ENCODE measurements at places on chromosomes 4 and X. TPM values are rescaled to one million over a fixed set of nuclear protein-coding genes. Genes with fewer than 3 reads are reported as not detected.

The VCX gene
- total RNA-seq, result 0.76 TPM

DNA sequence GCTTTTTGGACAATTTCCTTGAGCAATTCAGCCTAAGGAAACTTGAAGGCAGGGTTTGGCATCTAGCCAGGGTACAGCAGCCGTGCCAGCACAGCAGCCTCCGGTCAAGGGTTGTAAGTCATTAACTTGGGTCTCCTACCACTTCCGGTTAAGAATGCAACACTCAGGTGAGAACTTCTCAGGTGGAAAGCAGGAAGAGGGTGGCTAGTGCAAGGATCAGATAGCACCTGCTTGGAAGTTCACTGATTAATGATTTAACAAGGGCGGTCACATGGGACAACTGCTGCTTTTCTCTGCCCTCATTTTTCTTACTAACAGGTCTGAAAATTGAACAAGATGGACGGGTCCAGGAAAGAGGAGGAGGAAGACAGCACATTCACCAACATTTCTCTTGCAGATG is 30.1 kb upstream of the SCOC start:
- DNase-seq, result no peak
- H3K4me1 ChIP-seq, result no peaks in the 10 kb centered on the region
- no peaks in the 10 kb centered on the region for H3K36me3 ChIP-seq
- H3K4me3 ChIP-seq, result no peak overlapping the region
- no peak overlapping the region for H3K27ac ChIP-seq

The DMRTC1B gene
- total RNA-seq, result not detected

DNA sequence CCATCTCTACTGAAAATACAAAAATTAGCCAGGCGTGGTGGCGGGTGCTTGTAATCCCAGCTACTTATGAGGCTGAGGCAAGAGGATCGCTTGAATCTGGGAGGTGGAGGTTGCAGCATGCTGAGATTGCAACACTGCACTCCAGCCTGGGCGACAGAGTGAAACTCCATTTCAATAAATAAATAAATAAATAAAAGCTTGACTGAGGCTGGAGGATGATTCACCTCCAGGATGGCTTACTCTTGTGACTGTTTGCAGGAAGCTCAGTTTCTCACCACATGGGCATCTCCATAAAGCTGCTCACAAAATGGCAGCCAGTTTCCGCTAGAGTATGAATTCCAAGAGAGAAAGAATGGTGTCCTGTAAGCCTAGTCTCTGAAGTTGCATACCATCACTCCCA is 191.7 kb upstream of the EDNRA start:
- H3K27me3 ChIP-seq, result no peaks in the 10 kb centered on the region
- no peak overlapping the region for H3K27ac ChIP-seq
- no peak for DNase-seq
- no peak overlapping the region for H3K4me3 ChIP-seq
- peaks cover 5% of the 10 kb centered on the region for H3K4me1 ChIP-seq

GRCh38 chr4:21901831-21902230 is 46.7 kb downstream of the KCNIP4 start:
- no peak overlapping the region for H3K27ac ChIP-seq
- no peak overlapping the region for H3K4me3 ChIP-seq
- no peaks in the 10 kb centered on the region for H3K36me3 ChIP-seq
- H3K27me3 ChIP-seq, result no peaks in the 10 kb centered on the region

DNA sequence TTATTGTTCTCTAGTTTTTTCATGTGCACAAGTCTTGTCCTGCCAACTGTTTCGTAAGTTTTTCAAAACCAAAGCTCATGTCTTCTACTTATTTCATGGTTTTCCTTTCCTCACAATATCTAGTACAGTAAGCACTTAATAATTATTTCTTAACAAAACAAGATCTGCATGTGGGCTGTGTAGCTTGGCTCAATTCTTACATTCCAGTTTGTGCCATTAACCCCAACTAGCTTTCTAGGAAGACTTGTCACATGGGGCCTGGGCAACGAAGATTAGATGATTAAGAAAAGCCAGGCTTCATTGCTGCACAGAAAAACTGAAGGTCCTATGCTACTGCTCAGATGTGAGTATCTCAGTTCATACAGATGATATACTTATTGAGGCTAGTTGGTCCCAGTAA is 155.3 kb upstream of the TEX13A start:
- no peaks in the 10 kb centered on the region for H3K36me3 ChIP-seq

DNA sequence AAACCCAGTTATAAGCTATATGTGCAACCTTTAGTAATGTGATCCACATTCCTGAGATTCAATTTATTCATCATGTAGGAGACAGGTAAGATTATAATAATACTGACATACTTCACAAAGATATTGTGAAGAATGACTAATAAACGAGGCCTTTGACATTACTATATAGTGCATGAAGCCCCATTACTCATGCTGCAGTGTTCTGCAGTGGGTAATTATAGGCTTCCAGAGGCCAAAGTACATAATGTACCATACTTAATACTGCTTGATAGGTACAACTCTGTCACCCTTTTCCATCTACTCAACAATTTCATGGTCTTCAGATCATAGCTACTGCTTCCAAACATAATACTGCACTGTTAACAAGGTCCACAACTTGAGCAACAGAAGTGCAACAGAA is 68.9 kb downstream of the COL25A1 start:
- H3K36me3 ChIP-seq, result no peaks in the 10 kb centered on the region
- H3K27me3 ChIP-seq, result no peaks in the 10 kb centered on the region
- H3K27ac ChIP-seq, result no peak overlapping the region
- H3K4me1 ChIP-seq, result no peaks in the 10 kb centered on the region

- H3K27me3 ChIP-seq, result no peaks in the 10 kb centered on the region
- H3K36me3 ChIP-seq, result no peaks in the 10 kb centered on the region
- H3K4me1 ChIP-seq, result no peaks in the 10 kb centered on the region
- H3K4me3 ChIP-seq, result no peak overlapping the region
- DNase-seq, result no peak
- H3K27ac ChIP-seq, result no peak overlapping the region
Measured at GRCh38 chrX:39063037-39063436, 261.8 kb downstream of the MID1IP1 start.

DNA sequence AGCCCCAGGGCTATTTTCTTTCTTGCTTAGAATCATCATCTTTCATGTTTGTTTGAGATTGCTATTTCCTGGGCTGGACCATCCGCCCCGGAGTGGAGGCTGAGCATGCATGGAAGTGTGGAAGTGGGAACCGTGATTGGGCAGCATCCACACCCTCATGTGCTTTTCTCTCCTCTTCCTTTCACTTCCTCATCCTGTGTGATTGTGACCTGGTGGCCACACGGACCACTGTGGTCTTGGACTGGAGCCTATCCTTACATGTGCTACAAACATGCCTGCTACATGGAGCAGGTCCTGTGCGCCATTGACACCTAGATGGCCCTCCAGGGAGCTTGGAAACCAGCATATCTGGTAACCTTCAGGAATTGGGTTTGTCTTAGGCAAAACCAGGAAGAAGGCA is 175.9 kb upstream of the LCORL start:
- no peaks in the 10 kb centered on the region for H3K36me3 ChIP-seq
- H3K27ac ChIP-seq, result no peak overlapping the region
- no peaks in the 10 kb centered on the region for H3K27me3 ChIP-seq
- no peak for DNase-seq
- no peak overlapping the region for H3K4me3 ChIP-seq

- no peak for DNase-seq
- no peaks in the 10 kb centered on the region for H3K27me3 ChIP-seq
- no peak overlapping the region for H3K27ac ChIP-seq
- H3K36me3 ChIP-seq, result no peaks in the 10 kb centered on the region
- no peaks in the 10 kb centered on the region for H3K4me1 ChIP-seq
- no peak overlapping the region for H3K4me3 ChIP-seq
Measured at GRCh38 chrX:108420481-108420880, 17.7 kb downstream of the COL4A6 start.
